ENCODE measurements at places on chromosomes 6 and 20.

DNA sequence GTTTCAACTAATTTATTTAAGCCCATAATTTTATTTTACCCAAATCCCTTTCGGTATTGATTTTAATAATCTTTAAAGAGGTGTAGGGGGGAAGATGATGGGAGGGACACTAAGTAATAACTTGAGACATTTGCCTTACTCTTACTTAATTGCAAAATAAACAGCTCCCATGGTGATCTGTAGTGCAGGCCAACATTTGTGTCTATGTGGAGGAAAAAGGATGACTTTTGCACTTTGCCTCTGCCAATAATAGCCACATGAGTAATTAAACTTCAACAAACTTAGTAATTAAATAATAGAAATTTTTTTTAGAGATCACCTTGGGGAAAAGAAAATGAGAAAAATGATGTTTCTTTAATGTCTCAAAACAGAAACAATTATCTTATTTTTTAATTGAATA lies 29.9 kb upstream of the CD2AP start:
- DNase-seq, result no peak

DNA sequence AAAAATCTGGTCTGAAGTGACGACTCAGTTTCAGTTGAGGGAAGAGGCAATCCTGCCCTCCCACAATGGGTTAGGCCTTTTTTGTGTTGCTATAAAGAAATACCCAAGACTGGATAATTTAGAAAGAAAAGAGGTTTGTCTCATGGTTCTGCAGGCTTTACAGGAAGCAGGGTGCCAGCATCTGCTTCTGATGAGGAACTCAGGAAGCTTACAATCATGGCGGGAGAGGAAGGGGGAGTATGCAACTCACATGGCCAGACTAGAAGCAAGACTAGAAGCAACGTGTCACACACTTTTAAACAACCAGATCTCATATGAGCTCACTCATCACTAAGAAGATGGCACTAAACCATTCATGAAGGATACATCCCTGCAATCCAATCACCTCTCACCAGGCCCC lies 529.3 kb downstream of the KIF16B start:
- DNase-seq, result no peak

DNA sequence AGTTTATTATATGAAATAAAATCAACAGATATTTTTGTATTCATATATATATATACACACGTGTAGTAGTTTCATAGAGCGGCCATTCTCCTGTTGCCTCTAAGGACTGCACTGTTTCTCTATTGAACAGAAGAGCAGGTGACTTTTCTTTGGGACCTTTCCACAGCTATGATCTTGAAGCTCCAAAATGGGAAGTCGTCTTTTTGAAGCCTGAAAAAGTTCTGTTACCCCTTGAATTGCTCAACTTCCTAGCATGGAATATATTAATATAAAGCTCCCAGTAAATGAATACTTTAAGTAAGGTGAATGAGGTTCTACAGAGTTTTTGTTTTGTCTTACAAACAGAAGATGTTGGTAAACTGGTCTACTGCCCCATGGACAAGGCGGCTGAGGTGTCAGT lies 42.2 kb upstream of the ADTRP start:
- no peak for DNase-seq

- no peak for DNase-seq
Observed at GRCh38 chr6:22468256-22468965, 101.0 kb upstream of the HDGFL1 start.

DNA sequence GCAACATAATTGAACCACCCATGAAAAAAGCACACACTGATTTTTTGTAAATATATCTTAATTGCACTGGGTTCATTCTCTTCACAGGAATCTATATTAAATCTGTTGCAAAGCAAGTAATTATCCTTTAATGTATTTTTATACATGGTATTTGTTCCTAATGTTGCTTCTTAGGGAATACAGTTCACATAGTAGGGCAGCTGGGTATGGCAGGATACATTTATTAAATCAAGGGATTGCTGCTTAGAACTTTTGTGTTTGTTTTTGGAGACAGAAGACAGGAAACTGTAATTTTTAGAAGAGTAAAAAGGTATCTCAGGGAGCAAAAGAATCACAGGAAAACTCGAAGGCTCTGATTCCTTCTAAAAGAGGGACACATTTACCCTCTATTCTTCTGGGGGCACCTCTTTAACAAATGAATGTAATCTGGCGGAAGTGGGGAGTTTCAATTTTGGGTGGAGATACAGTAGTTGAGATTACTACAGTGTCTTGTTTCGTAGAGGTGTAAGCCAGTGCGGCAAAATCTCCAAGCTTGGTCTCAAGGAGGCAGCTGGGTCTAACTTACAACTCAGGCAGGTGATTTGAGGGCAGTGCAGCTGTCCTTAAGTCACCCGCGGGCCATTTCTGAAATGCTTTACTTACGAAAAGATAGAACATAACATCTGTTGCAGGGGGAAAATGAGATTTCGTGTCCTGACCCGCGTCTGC lies 812 bp upstream of the SMIM13 start:
- no peak for DNase-seq

Data from cerebellar nuclear complex (tissue), 1 donor.